GM10248 (cell line): ENCODE measurements at places on chromosomes 7 and 10.

- no peak for DNase-seq
Observed at GRCh38 chr7:118183428-118183785, 557 bp upstream of the LSM8 start.

DNA sequence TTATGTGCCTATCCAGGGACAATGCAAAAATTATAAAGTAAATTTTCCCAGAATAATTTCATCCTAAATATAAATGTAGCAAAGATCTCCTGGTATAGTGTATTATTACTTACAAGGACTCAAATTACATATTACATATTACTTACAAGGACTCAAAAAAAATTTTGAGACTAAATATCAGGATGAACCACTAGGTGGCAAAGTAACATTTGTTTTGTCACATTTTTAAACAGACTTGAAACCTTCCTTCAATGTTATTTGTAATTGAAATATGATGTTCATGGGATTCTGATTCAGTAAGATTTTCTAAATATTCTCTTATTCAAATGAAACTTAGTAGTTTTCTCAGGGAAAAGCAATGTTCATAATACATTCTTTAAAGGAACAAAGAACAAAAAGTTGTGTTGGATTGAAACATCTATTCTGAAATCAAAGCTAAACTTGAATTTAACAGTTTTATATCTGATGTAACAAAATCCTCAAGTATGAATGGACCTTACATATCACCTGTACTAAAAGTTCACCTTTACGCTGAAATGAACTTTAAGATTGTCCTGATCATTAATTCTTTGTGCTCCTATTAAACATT, 74.3 kb upstream of the GNAI1 start:
- DNase-seq = peak; percentile 20

DNA sequence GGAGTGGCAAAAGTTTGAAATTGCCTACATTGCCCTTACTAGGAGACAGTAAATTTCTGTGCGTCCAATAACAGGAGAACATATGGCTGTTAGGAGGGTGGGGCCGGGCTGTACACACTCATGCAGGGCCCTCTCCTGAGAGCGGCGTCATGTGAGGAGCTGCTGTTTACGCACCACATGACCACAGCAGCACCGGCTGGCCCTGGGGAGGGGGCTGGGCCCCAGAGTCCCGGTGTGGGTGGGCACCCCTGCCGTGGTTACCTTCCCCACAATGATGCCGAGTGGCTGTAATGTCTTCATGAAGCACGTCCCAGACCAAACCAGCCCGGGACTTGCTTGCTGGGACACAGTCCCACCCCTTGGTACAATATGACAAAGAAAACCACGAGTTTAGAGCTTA, 308.7 kb downstream of the DNAJB6 start:
- no peak for DNase-seq

DNA sequence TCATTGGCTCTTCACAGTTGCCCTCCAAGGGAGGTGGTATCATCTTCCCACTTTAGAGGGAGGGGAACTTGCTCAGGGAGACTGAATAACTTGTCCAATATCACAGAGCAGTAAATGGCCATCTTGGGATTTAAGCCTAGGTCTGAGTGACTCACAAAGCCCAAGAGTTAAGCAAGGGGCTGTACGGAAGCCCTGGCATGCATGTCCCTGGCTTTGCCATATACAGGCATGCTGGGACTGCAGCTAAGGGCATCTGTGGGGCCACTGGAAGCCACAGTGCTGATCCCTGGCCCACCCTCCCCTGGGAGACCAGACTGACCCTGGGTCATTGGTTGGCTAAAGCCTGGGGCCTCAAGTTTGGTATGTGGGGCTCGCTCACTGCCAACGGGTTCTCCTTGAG, 3.1 kb downstream of the VSIR start:
- no peak for DNase-seq
